Suppressor macrophage treated with lipopolysaccharide for 1 hour (primary cell): ENCODE measurements at places on chromosomes 16 and 17.

GRCh38 chr17:77227461-77228240 lies 86.9 kb downstream of the SEC14L1 start:
- DNase-seq = no peak

DNA sequence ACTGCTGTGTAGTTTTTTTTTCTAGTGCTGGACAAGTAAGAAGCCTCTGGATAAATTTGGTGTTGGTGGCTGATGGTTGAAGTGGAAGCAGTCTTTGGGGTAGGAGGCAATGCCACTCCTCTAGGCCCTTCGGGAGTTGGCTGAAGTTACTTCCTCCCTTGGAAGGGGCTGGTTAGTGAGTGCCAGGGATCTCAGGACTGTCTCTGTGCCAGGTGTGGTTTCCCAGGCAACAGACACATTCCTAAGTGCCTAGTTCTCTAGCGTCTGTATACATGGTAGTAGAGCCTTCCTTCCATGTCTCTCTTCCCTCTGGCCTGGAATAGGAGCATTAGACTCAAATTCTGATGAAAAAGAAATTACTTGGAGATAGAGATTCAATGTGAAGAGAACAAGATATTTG lies 15.3 kb downstream of the TMEM98 start:
- DNase-seq = no peak

GRCh38 chr16:1460602-1461138 lies 14.2 kb downstream of the CLCN7 start:
- DNase-seq = no peak

DNA sequence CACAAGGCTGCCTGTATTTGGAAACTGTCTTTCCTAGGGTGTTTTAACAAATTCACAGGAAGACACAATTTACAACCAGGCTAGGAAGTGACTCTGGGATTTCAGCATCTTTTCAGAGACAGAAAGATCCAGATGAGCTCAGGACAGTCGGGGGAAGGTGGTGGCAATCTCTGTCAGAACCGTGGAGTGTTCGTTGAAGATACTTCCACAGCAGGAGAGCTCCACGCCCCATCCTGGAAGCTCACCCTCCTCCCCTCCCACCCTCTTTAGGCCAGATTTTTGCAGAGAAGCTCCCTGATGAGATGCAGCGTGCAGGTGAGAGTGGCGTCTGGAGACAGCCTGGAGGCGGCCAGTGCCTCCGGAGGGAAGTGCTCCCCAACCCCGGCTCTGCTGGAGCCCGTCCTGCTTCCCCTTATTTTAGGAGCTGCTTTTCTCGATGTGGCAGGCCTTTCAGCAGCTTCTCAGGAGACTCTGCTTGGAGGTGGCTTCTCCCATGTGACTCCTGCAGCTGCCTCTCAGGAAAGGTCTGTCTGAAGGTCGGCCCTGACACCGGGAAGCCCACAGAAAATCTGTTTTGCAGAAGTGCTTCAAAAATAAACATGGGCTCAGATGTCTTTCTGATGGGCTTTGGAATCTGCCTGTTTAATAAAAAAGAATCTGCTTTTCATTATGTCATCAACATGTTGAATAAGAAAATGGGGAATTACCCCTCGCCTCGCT lies 186.4 kb upstream of the CHMP6 start:
- no peak for DNase-seq

DNA sequence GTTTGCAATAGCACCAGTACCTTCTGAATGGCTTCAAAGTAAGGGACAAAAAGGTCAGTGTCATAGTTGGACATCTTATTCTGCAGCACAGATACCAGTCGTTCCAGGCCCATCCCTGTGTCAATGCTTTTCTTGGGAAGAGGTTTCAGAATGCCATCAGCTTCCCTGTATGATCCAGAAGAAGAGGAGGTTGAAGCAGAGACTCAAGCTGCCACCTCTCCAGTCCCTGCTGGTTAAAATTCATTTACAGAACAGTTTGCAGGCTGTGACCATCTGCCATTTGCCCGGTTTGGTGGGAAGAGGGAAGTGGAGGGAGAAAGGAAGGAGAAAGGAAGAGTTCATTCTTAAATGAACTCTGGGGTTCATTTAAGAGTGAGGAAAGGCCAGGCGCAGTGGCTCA lies 18.4 kb upstream of the EXOSC6 start:
- no peak for DNase-seq

GRCh38 chr17:42521036-42521435 lies 15.0 kb upstream of the NAGLU start:
- DNase-seq = peak; percentile 13
